ENCODE measurements at places on chromosomes 5 and 9.

DNA sequence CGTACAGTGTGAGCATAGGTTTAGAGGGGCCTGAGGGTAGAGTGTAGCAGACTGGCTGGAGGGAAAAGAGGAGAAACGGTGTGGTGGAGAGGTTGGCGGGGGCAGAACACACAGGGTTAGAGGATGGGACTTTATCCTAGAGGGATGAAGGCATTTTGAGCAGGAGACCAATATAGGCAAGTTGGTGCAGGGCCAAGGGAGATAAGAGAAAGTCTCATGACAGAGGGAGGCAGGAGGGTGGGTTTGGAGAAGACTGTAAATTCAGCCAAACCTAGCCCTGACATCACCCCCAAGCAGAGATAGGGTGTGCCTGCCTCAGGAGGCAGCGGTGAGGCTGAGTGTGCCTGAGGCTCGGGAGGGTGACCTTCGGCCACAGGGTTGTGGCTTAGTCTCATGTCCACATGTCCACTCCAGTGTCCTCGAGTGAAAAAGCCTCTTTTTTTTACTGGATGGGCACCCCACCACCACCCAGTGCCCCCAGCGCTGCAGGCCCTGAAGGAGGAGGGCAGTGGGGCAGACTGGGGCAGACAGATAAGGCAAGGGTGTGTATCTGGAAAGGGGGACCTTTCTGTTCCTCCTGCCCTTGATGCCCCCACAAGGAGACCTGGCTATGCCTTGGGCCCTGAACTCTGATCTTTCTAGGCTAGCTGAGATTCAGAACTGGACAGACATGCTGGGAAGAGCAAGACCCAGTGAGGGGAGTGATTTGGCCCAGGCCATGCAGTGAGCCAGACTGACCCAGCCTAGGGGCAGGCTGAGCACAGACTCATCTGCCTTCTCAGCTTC, 108.7 kb downstream of the RGS3 start:
- no peak for DNase-seq

DNA sequence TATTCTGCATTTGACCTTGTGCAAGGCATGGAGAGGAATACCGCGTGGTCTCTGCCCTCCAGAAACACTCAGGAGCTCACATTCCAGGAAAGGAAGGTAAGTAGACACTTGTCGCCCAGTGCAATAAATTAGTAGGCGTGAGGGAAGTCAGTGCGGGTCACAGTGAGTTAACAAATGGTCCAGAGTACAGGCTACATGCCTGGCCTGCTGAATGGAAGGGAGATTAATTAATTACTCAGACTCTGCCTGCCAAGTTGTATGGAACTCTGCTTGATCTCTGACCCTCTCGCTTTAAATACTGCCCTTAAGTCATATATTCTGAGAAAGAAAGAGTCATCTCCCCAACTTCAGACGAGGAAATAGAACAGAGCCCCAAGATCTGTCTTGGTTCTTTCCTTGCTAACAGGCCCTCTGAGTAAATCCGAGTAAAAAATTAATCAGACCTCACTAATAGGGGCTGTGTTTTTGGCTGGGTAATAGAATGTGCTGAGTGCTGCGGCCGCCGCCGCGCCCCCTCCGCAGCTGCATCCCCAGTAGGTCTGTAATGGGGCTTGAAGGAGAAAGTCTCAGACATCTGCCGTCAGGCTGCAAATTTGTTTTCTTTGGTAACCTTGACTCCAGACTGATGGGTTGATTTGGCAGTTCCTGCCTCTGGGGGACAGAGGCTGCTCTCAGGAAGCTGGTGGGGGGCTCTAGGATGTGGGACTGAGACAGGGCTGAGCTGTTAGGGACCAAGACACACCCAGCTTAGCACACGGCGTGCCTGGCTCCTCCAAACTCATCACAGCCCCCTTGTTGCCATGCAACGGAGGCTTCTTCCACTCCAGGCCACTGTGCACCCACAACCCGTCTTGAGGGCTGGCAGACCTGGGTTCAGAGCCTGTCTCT, 144.4 kb downstream of the NSG2 start:
- DNase-seq: no peak

- DNase-seq: no peak
Observed at GRCh38 chr9:4055032-4055431, 244.8 kb downstream of the GLIS3 start.

- DNase-seq: peak; percentile 0
Observed at GRCh38 chr5:16345454-16345853, 120.1 kb downstream of the ZNF622 start.

GRCh38 chr9:130172858-130173665, 858 bp downstream of the NCS1 start:
- no peak for DNase-seq

DNA sequence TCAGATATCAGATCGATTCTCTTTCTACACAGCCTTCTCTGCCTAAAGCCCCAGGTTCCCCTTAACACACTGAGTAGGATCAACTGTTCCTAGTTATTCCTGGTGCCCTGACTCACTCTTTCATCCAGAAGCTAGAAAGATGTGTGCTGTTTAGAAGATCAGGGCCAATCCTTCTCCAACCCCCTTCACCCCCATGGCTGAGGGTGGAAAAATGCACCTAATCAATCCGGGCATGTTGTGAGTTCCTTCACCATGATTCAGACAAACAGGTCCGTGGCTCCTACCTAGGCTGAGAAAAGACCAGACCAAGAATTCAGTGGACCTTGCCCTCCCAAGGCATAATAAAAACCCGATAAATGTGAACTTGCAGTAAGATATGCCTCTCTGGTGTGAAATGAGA, 85.4 kb upstream of the EQTN start:
- DNase-seq: no peak

- DNase-seq: peak; percentile 88
Observed at GRCh38 chr9:5582835-5583195, 46.1 kb upstream of the RIC1 start.

GRCh38 chr5:161562446-161562845, 15.9 kb upstream of the GABRB2 start:
- DNase-seq: no peak

DNA sequence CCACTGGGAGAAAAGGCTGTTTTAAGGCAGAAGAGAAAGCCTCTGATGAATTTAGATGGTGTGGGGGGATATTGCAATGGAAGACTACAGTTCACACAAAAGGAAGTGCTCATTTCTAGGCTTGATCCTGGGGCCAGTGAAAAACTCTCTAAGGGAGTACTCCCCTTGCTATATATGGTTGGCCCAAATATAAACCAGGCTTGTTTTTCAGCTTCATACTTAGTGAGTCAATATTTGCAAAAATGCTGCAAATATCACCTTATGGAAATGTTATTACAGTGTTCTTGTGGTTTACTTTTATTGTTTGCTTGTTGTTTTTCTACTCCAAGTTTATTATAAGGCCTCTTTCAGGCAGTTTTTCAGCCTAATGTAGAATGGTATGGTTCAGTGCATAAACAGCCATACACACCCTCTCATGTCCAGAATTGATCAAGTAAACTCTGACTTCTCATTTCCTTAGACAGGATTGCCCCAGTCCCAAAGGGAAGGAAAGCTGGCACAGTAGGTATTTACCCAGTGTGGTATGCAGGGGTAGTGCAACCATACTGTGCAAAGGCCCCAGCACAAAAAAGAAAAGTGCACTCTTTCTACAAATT, 115.1 kb downstream of the FEM1C start:
- no peak for DNase-seq

DNA sequence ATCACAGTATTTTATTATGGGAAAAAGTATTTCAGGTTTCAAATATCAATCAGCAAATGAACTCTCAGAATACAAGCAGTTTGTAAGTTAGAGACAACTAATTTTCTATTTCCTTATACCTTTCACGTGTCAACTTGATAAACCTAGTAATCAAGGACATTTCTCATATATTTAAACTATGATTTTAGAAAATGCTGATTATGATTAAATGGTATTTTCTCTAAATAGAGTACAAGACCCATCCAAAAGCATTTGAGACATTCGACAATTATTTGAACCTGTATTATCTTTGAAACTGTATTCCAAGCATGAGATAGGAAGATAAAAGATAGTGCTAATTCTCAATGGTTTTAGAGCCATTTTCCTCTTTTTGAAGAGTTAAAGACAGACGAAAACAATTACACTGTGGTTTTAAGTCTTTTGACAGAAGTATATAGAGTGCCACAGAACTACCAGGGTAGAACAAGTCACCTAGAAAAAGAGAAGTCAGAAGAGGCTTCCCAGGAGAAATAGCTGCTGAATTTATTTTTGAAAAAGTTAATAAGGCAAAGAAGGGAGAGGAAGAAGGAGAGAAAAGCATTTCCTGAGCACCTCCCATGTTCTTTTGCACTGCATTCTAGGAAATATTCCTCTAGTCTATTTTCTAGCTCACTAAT, 5.6 kb downstream of the MEIKIN start:
- DNase-seq: no peak

DNA sequence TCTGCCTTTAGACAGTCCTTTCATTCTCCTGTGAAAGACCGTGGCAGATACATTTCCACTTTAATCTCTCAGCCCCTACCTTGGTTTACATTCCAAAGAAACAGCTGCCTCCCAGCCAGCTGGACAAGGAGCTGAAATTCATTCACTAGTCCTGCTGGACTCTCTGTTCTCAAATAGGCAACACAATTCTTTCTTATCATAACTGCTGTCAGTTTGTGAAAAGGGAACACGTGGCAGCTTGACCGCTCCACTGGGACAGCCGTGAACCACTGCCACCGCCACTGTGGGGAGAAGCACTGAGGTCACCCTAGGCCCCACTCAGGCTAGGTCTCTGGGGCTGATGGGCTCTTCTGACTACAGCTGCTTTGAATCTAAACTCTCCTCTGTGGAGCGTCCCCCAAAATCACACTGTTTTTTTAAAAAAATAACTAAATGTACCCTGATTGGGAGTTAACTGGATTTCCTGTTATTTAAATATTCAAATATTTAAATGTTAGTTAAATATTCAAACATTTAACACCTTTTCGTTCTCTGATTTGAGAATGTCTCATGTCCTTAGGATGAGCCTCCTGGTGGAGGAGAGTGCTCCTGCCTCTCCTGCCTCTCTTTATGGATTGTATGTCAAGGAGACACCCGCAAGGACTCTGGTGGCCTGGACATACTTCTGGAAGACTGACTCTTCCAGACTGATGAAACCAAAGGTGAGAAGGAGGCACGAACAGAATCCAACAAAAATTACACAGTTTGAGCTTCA, 120.1 kb downstream of the BOD1 start:
- no peak for DNase-seq
